ENCODE measurements at places on chromosomes 7 and 10.
A peak's percentile ranks its signal among the peaks of the same experiment; 100 is the strongest.

DNA sequence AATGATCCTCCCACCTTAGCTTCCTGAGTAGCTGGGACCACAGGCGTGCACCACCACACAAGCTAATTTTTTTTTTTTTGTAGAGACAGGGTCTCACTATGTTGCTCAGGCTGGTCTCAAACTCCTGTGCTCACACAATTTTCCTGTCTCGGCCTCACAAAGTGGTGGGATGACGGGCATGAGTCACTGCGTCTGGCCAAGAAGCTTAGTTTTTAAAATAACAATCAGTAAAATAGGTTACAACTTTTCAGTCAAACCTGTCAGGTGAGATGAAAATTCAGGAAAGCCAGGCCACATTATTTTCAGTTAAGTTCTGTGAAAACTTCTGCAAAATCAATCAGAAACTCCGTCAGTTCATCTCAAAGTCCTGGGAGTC is 55.4 kb downstream of the FAM241B start:
- no peak for DNase-seq

- DNase-seq = peak; percentile 58
Observed at GRCh38 chr10:31759124-31759798, 169.4 kb downstream of the ARHGAP12 start.

DNA sequence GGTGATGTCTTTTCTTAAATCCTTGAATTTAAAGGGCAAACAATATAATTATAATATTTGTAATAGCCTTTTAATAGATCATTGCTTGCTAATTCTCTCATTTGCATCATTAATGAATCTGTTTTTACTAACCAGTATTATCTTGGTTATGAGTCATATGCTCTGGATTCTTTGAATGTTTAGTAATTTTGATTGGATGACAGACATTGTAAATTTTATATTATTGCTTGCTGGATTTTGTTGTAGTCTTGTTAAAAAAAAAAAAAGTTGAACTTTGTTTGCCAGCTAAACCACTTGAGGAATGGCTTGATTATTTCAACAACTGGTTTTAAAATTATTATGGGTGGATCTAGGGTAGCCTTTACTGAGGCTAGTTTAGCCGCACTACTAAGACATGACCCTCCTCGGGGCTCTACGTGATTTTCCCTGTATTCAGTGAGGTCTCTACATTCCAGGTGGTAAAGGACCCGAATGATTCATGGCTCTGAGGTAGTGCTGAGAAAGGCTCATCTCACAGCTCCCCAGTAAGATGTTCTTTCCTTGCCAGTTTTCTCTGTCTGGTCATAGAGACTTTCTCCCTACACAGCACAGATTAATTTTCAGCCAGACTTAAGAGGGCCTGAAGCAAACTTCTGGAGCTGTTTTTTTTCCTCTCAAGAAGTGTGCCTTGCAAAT is 8.5 kb downstream of the C10orf90 start:
- peak; percentile 62 for DNase-seq

- DNase-seq = no peak
Observed at GRCh38 chr7:2608921-2609411, 22.8 kb upstream of the TTYH3 start.

GRCh38 chr10:22693860-22694259 is 20.5 kb downstream of the PIP4K2A start:
- no peak for DNase-seq

GRCh38 chr7:88132725-88133124 is 87.1 kb downstream of the SRI start:
- DNase-seq = no peak

GRCh38 chr7:6553448-6554044 is 2.3 kb upstream of the GRID2IP start:
- peak; percentile 17 for DNase-seq

DNA sequence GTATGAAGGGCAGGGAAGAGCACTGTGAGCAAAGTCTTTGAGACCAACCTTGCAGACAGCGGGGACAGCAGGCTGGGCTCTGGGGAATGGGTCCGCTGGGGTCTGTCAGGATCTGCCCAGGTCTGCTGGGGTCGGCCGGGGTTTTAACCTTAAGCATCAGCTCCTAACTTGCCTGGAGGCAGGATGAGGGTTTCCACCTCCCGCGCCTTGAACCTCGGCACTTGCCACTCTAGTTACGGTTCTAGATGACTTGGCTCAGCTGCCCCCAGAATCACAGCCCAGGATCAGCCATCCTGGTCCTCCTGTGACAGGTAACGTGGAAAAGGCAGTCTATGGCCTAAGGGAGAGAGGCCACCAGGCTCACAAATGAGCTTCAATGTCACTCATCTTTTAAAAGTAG is 50.4 kb upstream of the CACUL1 start:
- no peak for DNase-seq

- DNase-seq = no peak
Observed at GRCh38 chr10:49612513-49613164, 1.2 kb upstream of the CHAT start.

GRCh38 chr7:73936967-73937366 is 76.0 kb downstream of the TMEM270 start:
- no peak for DNase-seq

- DNase-seq = no peak
Observed at GRCh38 chr10:50422259-50422658, 170.9 kb upstream of the ASAH2 start.

DNA sequence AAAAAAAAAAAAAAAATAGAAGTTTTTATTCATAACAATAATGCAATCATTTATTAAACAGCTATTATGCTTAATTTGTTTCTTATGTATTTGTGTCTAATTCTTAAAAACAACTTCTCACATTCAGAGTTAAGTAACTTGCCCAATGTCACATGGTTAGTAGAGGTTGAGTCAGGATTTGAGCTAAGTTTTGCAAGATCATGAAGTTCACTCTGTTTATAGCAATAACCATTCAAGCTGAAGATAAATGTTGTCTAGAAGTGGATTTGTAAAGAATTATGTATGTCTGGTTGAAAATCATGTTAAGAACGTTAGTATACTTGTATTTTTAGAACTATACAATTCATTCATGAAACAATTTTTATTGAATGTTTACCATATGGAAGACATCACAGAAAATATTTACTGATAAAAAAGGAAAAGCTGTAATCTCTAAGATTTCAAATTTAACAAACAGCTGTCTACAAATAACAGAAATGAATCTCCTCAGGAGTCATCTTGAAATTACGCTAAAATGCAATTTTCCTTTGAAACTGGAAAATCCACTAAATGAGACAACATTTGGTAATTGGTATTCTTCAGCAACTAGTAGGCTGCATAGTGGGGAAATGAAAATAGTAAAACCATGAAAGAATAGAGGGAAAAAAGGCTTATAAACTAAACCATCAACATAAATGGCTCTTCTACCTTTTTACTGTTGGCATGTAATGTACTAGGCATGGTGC is 70.5 kb upstream of the AHR start:
- no peak for DNase-seq

- DNase-seq = no peak
Observed at GRCh38 chr7:56213574-56213973, 97.4 kb upstream of the NUPR2 start.

DNA sequence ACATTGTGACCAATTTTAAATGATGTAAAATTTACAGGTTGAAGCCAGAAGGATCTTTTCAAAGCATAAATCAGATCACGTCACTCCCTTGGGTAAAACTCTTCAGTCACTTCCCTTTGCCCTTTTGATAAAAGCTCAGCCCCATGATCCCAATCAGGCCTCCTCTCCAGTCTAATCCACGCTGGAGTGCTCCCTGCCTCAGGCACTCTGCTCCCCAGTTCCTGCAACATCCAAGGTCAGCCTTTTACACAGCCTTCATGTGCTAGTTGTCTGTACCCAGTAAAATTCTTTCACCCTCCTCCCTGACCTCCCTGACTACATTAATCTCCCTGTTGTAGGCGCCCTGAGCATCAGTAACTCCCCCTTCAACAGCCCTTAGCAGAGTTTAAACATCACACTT is 14.1 kb downstream of the ELMO1 start:
- DNase-seq = no peak

DNA sequence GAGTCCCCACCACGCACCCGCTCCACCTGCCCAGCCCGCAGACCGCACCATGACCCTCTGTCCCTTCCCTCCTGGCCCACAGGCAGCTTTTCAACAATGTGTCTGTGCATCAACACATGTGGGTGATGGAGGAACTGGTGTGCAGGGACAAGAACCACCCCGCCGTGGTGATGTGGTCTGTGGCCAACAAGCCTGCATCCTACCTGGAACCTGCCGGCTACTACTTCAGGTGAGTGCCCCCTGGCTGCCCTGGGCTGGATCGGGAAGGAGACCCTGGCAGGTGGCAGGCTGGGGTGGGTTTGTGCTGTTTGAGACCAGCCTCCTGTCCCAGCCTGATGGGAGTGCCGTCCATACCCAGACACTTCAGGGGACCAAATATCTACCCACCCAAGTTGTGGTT is 69.6 kb downstream of the ZNF727 start:
- DNase-seq = no peak

GRCh38 chr10:100357059-100357858 is 10.2 kb downstream of the SCD start:
- no peak for DNase-seq

DNA sequence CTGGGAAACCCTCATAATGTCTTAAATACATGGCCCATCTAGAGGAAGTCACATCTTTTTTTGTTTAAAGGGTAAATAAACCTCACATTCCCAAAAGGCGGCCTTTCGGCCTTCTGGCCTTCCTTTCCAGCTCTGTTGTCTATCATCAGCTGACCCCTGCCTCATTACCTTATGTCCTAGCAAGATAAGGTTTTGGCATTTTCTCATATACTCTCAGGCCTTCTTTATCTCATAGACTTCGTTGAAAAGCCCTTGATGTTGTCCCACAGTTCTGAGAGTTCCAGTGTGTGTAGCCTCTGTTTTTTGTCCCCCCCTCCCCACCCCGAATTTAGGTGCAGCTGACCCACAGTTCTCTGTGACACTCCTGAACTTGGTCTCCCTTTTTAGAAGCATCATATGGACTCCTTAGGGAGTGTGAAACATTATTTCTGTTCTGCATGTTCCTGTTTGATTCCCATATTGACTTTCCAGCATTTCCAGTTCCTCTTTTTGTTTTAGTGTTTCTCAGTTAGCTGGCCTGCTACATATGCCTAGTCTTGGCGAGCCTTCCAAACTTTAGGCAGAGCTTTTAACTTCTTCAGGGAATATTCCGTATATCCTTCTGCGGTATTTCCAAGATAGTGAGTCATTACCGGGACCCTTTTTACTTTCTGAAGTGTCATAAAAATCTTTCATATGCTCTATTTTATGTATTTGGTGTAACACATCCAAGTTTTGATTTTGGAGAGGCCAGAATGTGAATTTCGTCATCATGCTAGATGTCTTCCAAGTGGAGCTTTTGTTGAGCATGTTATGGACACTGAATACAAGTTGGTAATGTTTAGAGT is 138.5 kb downstream of the LRRC4 start:
- no peak for DNase-seq

DNA sequence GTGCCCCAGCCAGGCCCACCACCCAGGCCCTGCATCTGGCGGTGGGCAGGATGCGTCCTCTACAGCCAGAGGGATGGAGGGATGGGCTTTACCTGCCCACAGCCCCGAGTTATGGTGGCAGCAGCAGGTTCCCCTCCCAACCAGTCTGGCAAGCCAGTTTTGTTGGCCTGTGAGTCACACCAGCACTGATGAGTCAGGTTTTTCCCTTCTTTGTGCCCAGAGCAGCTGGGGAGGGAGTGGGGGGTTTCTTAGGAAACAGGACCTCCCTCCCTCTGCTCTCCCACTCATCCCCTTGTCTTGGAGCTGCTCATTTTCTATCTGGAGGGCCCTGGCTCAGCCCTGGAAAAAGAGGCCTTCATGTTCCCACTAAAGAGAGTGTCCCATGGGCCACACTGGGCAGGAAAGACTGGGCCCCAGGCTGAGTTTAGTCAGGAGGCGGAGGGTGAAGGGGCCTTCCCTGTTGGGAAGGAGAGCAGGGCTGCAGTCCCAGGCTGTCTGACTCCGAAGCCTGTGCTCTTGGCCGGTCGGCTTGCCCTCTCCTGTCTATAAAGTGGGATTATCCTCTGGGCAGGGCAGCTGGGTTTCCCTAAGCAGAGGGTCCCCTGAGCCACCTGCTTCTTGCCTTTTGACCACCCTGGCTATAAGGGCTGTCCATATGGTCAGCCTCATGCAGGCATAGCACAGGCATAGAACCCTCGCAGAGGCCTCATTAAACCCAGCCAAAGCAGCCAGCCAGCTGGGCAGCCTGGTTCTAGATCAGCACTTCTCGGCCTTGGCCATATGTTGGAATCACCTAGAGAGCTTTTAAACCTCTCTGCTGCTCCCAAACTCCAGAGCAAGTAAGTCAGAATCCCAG is 30.2 kb upstream of the ANKRD2 start:
- peak; percentile 84 for DNase-seq

GRCh38 chr7:80346704-80347103 is 165.2 kb downstream of the GNAT3 start:
- DNase-seq = peak; percentile 20

- DNase-seq = no peak
Observed at GRCh38 chr7:116139007-116139406, 71.3 kb upstream of the TES start.

- no peak for DNase-seq
Observed at GRCh38 chr7:3109311-3109915, 65.7 kb upstream of the CARD11 start.

DNA sequence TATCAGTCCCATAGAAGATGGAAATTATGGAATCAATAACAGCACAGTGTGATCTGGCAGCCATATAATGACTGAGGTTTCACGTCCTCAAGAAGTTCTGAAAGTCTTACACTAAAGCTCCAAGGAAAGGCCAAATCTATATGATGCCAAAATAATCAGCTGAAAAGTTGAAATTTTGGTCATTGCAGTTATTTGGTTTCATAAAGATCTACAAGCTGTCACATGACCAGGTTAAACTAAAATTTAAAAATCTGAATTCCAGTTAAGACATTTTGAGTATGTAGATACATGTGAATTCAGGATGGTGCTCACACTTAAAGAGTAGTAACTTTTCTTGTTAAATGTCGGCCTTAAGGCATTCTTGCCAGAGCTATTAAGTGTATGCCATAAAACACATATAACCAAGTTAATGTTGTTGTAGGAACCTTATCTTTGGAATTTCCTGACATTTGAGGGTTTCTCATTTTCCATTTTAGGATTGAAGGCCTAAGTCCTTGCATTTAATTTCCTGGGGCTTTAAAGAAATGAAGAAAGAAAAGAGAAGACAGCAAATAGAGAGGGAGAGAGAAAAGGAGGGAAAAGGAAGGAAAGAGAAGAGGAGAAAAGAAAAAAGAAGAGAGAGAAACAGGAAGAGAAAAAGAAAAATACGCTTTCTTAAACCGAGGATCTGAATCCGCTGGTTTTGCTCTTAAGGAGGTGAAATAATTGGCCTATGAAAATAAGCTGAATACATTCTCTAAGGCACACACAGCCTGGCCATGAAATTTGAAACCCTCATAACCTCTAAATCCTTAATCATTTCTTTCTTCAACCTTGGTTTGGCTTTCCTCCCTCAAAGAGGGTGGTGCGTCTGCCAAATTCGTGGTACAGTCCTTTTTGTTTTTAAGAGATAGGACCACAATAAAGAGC is 43.8 kb downstream of the DENND2A start:
- no peak for DNase-seq

DNA sequence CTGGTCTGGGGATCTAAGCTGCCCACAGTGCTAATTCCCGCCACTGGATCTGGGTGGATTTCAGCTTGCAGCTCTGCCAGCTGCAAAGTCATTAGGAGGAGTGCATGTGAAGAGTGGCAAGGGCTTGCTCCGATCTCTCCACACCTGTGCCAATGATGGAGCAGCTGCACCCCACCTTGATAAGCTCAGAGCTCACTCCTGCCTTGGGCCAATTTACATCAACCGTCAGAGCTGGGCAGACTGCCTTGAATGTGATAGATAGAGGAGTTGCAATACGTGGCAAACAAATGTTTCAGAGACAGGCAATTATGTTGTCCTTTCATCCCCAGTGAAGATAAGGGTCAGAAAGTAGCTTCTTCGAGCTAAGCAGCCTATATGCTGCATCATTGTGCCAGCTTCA is 379.9 kb downstream of the SH2D4B start:
- no peak for DNase-seq

GRCh38 chr10:49296836-49297235 is 2.1 kb upstream of the C10orf71 start:
- DNase-seq = no peak

All from AG20443 (cell line).